ENCODE measurements at places on chromosomes 2 and 18. TPM values are rescaled to one million over a fixed set of nuclear protein-coding genes. Genes with fewer than 3 reads are reported as not detected.
A peak's percentile ranks its signal among the peaks of the same experiment; 100 is the strongest.

MCM6 gene
- total RNA-seq: 7.8 TPM

LTBP1 gene
- 29.7 TPM for total RNA-seq

RND3 gene
- total RNA-seq: 92.0 TPM

CKAP2L gene
- total RNA-seq: 2.1 TPM

WNT10A gene
- 2.5 TPM for total RNA-seq

ITGB6 gene
- 7.6 TPM for total RNA-seq

GALNT13 gene
- 2.0 TPM for total RNA-seq

ST6GAL2 gene
- 120 TPM for total RNA-seq

SPP2 gene
- total RNA-seq: not detected

MDH1B gene
- 1.9 TPM for total RNA-seq

TMEFF2 gene
- 0.41 TPM for total RNA-seq

- no peak for DNase-seq
Measured at GRCh38 chr2:148667113-148667836, 22.7 kb downstream of the EPC2 start.

- no peak for DNase-seq
Measured at GRCh38 chr18:57088883-57089282, 58.0 kb upstream of the BOD1L2 start.

- DNase-seq: no peak
Measured at GRCh38 chr18:79516441-79516931, 120.8 kb downstream of the NFATC1 start.

- DNase-seq: no peak
Measured at GRCh38 chr2:85049236-85049635, 78.3 kb downstream of the KCMF1 start.

GRCh38 chr2:240568678-240569522 lies 616 bp downstream of the RNPEPL1 start:
- peak; percentile 43 for DNase-seq

DNA sequence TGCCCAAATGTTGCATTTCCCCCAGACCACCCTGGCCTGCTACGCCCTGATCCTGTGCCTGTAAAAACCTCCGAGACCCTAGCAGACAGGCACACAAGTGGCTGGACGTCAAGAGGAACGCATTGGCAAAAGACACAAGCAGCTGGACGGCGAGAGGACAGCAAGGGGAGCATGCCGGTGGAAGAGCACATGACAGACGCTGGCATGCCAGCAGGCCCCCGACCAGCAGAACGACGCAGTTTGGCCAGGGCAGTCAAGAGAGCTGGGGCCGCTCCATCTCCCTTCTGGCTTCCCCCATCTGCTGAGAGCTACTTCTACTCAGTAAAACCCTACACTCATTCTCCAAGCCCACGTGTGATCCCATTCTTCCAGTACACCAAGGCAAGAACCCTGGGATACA lies 42.1 kb downstream of the SAP130 start:
- DNase-seq: no peak

DNA sequence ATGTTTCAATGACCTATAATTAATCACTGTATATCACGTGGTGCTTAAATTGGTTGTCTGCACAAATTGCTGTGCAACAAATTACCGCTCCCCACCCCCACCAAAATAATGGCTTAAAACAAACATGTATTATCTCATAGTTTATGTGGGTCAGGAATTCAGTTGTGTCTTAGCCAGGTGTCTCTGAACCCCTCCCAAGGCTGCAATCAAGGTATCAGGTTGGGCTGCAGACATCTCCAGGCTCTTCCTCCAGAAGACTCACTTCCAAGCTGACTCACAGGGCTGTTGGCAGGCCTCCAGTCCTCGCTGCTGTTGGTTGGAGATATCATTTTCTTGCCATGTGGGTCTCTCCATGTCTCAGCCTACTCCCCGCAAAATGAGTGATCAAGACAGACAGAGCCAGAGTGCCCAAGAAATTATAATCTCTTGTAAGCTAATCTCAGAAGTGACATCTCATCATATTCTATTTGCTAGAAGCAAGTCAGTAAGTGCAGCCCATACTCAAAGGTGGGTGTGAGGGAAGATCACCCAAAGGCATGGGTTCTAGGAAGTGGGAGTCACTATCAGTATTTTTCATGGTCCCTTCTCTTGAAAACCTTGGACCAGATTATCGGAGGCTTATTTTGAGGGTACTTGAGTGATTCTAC lies 38.4 kb downstream of the SPC25 start:
- peak; percentile 79 for DNase-seq

DNA sequence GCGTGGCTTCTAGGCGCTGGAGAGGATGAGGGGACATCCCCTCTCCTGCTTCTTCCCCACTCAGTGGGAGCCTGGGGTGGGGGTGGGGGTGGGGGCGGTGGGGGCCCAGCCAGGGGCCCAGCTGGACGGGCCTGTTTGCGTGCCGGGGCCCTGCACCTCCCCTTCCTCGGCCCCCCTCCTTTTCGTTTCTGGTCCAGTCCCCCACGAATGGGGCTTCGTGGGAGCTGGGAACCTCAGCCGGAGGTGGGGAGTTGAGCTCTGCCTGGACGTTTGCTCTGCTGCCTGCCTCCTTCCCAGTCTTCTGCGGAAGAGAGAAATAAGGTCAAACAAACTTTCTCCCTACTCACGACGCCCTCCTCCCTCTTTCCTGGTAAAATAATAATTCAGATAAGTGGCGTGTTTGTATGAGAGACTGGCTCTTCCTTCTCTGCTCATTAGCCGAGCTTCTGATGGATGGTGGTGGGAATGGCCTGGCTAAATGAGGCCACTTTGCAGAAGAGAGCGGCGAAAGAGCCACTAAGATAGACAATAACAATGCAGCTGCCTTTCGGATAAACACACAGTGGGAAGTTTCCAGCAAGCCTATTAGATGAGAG lies 782 bp downstream of the MTA3 start:
- DNase-seq: peak; percentile 18

DNA sequence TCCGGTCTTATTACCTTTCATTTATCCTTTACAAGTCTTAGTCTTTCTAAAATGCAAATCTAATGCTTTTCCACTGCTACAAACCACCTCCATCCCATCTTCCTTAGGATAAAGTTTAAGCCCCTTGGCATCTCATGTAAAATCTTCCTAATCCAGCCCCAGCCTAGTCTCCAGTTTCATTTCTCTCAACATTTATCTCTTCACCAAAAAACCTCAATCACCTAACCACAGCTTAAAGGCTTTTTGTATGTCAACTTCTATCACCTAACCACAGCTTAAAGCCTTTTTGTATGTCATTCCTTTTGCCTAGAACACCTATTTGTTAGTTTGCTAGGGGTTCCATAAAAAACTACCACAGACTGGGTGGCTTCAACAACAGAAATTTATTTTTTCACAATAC lies 4.2 kb downstream of the TRAK2 start:
- DNase-seq: no peak

GRCh38 chr2:166314022-166314759 lies 61.6 kb downstream of the SCN9A start:
- DNase-seq: peak; percentile 87

- peak; percentile 44 for DNase-seq
Measured at GRCh38 chr2:102282678-102283091, 28.7 kb upstream of the IL1RL1 start.

GRCh38 chr2:175101514-175101913 lies 66.5 kb downstream of the ATF2 start:
- no peak for DNase-seq

All from astrocyte (in vitro differentiated cells and primary cell).